ENCODE measurements at places on chromosomes 11 and 22.

- DNase-seq: no peak
Observed at GRCh38 chr11:72635933-72636332, 38.3 kb downstream of the PDE2A start.

GRCh38 chr11:8756201-8756600 is 73.6 kb downstream of the RPL27A start:
- no peak for DNase-seq

GRCh38 chr11:117754030-117754429 is 43.0 kb downstream of the DSCAML1 start:
- no peak for DNase-seq

DNA sequence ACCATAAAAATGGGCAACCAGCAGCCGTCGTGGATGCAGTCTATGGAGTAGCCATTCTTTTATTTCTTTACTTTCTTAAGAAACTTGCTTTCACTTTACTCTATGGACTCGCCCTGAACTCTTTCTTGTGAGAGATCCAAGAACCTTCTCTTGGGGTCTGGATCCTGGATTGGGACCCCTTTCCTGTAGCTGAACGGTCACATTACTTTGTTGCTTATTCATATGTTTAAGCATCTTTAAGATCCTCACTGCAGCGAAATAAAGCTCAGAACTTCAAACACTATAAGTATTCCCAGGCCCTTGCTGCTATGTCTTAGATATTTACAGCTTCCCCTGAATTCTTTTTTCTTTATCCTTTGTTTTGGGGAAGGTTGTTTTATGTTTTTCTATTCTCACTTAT is 187.8 kb upstream of the DDI1 start:
- no peak for DNase-seq

DNA sequence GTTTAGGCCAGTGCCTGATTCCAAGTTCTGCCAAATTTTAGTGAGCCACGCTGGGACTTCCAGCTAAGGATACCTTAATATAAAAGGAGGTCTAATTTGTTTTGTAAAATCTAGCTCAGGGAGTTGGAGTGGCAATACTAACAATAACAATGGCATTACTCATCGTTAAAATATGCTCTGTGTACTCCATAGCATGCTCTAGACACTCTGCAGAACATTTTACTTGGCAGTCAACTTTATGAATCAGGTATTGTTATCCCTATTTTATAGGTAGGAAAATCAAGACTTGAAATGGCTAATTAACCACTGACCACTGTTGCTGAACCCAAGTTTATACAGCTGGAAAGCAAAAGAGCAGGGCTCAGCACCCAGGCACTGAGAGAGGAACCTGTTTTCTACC is 485.0 kb upstream of the KIRREL3 start:
- no peak for DNase-seq

- no peak for DNase-seq
Observed at GRCh38 chr11:103619480-103619879, 417.0 kb upstream of the DDI1 start.

- DNase-seq: peak; percentile 49
Observed at GRCh38 chr11:111634981-111635705, 32.9 kb downstream of the SIK2 start.
